NCI-H1105 treated with DMSO at 0.1 percent for 48 hours (cell line): ENCODE measurements at places on chromosomes 4 and X.

DNA sequence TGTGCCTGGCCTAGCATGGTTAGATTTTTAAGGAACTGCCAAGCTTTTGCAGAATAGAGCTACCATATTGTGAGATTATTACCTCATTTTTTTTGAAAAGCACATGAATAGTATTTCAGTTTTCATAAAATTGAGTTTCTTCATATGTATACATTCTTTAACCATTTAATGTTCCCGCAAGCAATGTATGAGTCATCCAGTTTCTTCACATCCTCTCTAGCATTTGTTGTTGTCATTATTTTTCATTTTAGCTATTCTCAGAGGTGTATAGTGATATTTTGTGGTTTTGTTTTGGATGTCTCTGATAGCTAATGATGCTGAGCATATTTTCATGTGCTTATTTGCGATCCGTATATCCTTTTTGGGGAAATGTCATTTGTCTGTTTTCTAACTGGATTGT, 74.9 kb downstream of the GLUD2 start:
- DNase-seq: no peak

DNA sequence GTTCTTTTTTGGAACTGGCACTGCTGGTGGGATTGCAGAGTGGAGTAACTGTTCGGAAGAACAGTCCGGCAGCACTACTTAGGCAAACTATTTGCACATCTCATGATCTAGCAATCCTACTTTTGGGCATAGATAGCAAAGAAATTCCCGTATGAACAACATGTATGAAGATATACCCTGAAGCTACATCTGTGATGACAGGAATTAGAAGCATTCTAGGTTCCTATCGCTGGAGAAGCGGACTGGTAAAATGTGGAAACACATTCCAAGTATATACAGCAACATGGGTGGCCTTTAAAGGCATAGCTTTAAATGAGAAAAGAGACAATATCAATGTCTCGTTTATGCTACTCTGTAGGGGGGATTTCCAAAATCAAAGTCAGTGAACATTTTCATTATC, 3.1 kb downstream of the DCAF16 start:
- no peak for DNase-seq

GRCh38 chr4:36394352-36394903, 113.0 kb downstream of the DTHD1 start:
- DNase-seq: no peak

DNA sequence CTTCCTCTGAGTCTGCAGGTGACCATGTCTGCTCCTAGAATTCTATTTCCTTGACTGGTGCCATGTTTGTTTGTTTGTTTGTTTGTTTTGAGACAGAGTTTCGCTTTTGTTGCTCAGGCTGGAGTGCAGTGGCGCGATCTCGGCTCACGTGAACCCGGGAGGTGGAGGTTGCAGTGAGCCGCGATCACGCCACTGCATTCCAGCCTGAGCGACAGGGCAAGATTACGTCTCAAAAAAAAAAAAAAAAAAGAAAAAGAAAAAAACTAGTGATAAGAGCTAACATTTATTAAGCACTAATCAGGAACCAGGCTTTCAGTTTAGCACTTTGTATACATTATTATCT, 7.2 kb downstream of the SAT1 start:
- DNase-seq: no peak

DNA sequence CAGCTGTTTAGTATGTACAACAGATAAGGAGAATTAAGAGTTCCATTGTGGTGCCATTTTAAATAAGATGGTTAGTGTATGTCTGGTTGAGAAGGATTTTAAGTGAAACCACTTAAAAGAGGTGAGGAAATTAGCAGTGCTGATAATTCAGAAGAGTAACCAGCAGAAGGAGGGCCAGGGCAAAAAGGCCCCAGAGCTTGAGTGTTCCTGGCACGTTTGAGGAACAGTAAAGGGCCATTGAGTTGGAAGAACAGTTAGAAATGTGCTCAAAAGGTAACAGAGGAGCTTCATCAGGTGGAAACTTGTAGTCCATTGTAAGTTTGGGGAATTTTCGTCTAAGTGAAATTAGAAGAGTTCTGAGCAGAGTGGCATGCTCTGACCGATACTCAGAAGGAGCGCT, 606.2 kb upstream of the ZFP42 start:
- DNase-seq: no peak

DNA sequence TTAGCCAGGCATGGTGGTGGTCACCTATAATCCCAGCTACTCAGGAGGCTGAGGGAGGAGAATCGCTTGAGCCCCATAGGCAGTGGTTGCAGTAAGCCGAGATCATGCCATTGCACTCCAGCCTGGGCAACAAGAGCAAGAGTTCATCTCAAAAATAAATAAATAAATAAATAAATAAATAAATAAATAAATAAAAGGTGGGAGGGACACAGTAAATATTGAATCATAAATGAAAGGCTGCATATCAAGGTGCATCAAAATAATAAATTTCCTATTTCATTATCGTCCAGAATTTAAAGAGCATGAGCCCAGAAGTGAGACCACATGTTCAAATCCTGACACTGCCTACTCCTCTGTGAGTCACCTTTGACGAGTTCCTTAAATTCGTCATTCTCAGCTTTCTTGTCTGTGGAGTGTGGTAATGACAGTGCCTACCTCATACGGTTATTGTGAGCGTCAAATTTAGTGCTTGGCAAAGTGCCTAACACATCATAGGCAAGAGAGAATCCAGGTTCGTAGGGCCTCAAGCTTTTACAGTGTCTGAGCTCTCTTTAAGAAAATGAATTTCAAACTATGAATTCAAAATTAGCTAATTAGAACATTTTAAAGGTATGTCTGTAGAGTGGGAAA, 49.9 kb downstream of the IL15 start:
- peak; percentile 54 for DNase-seq
